ENCODE measurements at places on chromosomes 2 and 18.
A peak's percentile ranks its signal among the peaks of the same experiment; 100 is the strongest.

- DNase-seq = no peak
These were observed 442.0 kb upstream of the SYT4 start for GRCh38 chr18:43719267-43719795.

- no peak for DNase-seq
These were observed 191.9 kb downstream of the LOXHD1 start for GRCh38 chr18:46464926-46465655.

DNA sequence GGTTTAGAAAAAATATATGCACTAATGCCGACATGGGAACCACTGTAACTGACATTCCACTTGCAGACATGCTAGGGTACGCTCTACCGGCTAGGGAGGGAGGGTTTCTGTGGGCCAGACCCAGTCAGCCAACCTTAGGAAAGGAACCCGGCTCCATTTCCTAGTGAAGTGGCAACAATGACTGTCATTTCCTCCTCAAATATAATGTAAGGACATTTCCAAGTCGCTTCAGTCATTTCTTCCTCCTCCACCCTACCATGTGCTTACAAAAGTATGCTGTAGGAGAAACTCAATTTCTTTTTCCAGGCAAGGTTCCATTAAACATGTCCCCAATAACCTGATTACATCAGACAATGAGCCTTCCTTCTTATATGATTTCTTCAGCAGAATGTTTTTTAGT is 64.3 kb upstream of the PSMD14 start:
- peak; percentile 37 for DNase-seq

DNA sequence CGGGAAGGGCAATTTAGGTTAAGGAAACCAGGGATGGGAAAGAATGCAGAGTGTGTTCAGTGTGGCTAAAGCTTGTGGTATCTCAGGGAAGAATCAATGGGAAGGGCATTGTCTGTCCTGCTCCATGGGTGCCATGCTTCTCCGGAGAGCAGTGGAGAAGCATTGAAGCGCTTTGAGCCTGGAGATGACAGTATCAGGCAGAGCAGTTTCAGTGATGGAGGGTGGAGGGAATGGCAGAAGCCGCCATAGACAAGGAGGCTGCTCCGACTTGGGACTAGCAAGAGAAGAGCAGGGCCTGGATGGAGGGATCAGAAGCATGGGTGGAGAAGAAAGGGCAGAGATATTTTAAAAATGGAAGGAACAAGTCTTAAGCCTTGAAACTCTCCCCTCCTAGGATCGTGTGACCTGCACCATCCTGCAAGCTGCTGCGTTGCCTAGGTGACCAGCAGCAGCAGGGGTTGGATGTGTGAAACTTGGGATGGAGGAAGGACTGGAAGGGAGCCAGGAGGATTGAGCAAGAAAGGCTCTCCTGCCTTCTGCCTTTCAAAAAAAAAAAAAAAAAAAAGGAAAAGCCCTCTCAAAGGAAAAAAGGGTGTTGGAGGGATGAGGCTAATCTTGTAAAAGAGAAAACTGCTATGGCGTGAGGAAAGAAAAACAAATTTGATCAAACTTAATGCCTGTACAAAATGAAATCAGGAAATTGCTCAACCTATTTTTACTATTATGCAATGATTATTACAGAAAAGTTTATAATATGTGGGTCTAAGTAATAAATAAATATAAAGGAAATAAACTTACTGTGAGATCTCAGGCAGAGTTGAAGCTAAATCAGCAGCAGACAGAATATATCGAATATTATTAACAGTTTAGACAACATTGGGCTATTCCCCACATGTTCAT is 493.8 kb upstream of the NRP2 start:
- no peak for DNase-seq

- no peak for DNase-seq
These were observed 46.7 kb downstream of the EML6 start for GRCh38 chr2:54770211-54770610.

- no peak for DNase-seq
These were observed 14.1 kb upstream of the KLHL41 start for GRCh38 chr2:169495310-169495928.

GRCh38 chr2:10260130-10260529 is 42.6 kb upstream of the HPCAL1 start:
- no peak for DNase-seq

DNA sequence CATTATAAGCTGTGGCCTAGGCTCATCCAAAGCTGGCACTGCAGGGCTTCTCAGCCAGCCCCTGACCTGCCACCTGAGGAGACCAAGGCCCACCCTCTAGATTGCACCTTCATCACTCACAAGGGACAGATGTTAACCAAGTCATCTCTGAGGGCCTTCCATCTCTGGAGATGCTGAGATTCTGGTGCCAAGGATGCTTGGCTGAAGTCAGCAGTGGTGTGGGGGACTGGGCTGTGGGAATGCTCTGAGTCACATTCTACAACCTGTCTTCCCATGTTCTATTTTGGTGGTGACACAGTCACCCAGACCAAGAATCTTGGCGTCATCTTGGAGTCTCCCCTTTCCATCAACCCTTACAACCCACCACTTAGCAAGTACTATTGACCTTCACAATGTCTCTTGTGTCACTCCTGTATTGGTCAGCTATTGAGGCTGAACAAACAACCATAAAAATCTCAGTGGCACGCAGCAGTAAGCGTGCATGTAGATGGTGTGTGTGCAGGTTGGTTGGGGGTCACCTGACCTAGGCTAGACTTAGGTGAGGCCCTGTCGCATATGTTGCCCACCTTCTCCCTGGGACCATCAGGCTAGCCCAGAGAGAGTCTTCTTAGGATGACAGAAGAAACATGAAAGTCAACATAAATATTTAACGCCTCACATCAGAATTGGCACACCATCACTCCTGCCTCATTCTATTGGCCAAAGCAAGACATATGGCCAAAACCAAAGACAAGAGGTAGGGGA is 135.0 kb downstream of the SMAD7 start:
- peak; percentile 16 for DNase-seq

- no peak for DNase-seq
These were observed 241.0 kb downstream of the LRP1B start for GRCh38 chr2:141889788-141890187.

DNA sequence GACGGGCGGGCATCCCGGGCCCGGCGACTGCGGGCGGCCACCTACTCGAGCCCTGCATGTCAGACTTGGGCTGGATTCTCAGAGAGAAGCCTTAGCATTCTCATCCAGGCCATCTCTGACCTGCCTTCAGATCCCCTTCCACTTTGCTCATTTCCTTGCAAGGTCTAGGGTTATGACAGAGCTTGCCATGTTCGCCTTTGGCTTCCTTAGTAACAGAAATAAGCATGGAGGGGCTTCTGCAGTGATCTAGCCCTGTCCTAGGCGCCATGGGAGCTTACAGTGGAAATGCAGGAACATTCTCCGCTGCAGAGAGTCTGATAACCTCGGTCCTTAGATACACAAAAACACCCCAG is 632 bp upstream of the ACVR1 start:
- no peak for DNase-seq

DNA sequence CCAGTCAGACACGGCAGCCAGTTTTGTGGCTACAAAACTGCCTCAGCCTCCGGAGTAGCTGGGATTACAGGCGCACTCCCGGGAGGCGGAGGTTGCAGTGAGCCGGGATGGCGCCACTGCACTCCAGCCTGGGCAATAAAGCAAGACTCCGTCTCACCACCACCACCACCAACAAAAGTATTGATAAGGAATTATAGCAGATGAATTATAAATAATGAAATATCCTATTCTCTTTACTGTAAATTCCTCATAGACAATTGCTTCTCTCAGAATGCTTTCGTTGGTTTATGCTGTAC is 1.4 kb upstream of the FAM161A start:
- no peak for DNase-seq

GRCh38 chr2:153499439-153499838 is 20.9 kb upstream of the RPRM start:
- no peak for DNase-seq

GRCh38 chr2:145800151-145801091 is 1280.5 kb upstream of the ZEB2 start:
- DNase-seq = no peak
